ENCODE measurements at places on chromosomes 13 and 19.

- DNase-seq: no peak
Measured at GRCh38 chr19:2922987-2923386, 21.8 kb downstream of the ZNF77 start.

DNA sequence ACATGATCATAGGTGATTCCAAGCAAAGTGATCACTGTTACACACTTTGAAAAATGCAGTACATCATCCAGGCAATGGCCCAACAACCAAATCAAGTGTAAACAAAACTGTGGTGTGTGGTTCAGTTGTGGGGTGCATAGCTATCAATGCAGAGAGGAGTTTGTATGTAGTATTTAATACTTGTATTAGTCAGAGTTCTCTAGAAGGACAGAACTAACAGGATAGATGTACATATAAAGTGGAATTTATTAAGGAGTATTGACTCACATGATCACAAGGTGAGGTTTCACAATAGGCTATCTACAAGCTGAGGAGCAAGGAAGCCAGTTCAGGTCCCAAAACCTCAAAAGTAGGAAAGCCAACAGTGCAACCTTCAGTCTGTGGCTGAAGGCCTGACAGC lies 249.3 kb upstream of the HTR2A start:
- no peak for DNase-seq

DNA sequence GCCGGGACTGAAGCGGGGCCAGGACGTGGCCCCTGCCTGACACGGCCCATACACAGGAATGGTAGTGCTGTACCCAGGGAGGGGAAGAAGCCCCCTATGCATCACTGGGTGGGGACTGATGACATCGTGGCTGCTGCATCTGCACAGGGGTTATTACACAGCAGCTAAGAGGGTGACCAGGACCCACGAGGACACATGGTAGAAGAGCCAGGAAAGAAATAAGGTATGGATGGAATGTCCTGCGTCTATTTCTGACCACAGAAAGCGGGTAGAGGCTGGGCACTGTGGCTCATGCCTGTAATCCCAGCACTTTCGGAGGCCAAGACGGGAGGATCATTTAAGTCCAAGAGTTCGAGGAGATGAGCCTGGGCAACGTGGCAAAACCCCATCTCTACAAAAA lies 24.1 kb downstream of the DCAF15 start:
- no peak for DNase-seq

GRCh38 chr13:33078263-33078662 lies 62.0 kb downstream of the KL start:
- no peak for DNase-seq

DNA sequence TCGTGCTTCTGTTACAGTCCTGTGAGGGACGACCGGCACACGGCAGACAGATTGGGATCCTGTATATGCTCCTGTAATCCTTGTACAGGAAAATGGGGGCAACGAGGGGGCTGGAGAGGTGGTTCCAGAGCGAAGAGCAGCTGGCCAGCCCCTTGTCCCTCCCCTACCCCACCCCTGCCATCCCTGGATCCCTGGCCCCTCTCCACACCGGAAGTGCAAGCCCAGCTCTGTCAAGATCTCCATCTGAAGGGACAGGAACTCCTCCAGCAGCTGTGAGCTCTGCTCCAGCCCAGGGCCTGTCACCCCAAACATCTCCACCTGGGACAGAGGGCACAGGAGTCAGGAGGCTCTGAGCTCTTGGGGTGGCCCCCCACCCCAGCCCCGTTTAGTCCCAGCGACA lies 5.5 kb upstream of the CCER2 start:
- no peak for DNase-seq

DNA sequence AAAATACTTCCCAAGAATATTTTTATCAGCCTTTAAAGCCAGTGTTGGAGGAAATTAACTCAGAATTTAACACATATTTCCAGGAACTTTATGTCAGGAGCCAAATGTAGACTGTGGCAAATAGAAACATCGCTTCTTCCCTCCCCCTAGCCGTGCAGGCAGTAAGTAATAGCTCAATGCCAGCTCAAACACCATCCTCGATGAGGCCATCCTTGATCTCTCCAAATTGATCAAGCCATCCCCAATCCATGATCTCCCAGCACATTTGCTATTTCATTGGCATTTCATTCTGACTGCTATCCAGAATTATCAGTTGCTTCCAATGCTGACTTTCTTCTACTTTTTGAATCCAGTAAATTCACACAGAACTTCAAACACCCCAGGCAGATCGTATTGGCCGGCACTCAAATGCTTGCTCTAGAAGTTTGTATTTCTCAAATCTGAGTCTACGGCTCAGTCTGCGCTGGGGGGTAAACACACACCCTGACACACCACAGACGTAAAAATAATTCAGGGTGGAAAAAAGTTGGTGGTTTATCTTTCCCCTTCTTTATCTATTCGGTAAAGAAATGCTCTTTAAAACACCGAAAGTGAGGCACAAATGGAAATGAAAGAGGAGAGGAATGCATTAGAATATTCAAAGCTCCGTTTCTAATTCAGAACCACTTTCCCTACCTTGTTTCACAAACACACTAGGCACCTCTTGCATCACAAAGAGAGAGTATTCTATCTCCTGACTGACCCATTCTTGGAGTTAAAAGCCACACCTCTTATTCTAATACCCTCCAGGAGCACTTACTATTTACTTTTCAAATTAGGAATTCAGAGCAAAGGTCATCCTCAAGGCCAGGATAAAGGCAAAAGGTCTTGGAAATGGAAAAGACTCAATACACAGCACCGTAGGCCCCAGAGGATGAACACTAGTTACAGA lies 991 bp downstream of the OBI1 start:
- DNase-seq: no peak

- no peak for DNase-seq
Measured at GRCh38 chr19:58428617-58429016, 11.3 kb downstream of the ZNF132 start.

GRCh38 chr19:925087-925525 lies 729 bp upstream of the ARID3A start:
- DNase-seq: no peak

- DNase-seq: no peak
Measured at GRCh38 chr19:15871570-15871969, 26.3 kb downstream of the CYP4F2 start.

GRCh38 chr13:100581504-100581903 lies 7.1 kb downstream of the GGACT start:
- DNase-seq: no peak

- DNase-seq: no peak
Measured at GRCh38 chr19:32302778-32303177, 42.6 kb upstream of the ZNF507 start.

- DNase-seq: no peak
Measured at GRCh38 chr13:35549481-35549880, 73.0 kb upstream of the MAB21L1 start.

DNA sequence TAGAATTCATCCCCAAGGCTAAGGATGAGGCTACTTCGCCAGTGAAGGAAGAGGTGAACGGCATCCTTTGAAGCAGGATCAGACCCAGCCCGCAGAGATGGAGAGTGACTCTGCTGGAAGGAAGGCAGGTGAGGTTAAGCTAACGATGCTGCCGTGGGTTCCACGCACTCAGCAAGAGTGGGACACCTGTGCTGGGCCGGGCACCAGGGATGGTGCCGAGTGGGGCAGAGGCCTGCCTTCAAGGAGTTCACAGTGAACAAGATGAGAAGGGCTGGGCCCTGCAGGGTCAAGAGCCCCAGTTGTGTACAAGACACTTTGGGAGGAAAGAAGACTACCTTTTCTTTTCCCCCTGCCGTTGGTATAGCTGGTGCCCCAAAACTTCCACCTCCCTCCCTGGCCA lies 606.6 kb downstream of the LIG4 start:
- DNase-seq: no peak

- DNase-seq: no peak
Measured at GRCh38 chr13:112333756-112334543, 42.2 kb upstream of the SPACA7 start.

DNA sequence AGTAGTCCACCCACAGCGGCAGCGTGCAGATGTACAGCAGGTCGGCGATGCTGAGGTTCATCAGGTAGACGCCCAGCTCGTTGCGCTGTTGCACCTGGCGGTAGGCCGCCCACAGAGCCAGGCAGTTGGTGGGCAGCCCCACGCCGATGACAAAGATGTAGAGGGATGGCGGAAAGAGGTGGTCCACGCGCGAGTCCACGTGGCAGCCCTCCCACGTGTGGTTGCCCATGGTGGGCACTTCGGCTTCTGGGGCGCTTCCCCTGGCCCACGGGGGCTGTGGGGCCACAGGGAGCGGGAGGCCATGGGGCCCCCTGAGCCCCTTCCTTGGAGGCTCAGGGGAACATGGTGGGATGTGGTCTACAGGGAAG lies 7.0 kb upstream of the OPA3 start:
- no peak for DNase-seq

GRCh38 chr13:22287343-22287920 lies 616.6 kb downstream of the FGF9 start:
- DNase-seq: no peak

GRCh38 chr19:39937094-39937720 lies 2.8 kb upstream of the FCGBP start:
- DNase-seq: peak; percentile 24

- no peak for DNase-seq
Measured at GRCh38 chr13:37648609-37649008, 50.0 kb upstream of the POSTN start.

DNA sequence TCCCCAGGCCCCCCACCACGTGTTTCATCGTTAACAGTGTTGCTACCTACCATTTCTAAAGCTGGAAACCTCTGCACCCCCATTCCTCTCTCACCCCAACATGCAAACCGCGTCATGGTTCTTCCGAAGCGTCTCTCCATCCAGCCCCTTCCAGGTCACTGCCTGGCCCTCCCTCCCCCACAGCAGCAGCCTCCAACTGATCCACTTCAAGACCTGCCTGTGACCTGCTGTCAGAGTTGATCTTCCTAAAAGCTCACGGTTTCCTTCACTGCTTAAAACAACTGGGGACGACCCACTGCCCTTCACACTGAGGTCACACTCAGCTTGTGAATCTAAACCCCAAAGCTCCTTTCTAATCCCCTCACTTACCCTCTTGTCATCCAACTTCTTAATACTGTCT lies 47.7 kb downstream of the STK24 start:
- DNase-seq: no peak

- no peak for DNase-seq
Measured at GRCh38 chr13:50255639-50256038, 240.4 kb downstream of the KCNRG start.

DNA sequence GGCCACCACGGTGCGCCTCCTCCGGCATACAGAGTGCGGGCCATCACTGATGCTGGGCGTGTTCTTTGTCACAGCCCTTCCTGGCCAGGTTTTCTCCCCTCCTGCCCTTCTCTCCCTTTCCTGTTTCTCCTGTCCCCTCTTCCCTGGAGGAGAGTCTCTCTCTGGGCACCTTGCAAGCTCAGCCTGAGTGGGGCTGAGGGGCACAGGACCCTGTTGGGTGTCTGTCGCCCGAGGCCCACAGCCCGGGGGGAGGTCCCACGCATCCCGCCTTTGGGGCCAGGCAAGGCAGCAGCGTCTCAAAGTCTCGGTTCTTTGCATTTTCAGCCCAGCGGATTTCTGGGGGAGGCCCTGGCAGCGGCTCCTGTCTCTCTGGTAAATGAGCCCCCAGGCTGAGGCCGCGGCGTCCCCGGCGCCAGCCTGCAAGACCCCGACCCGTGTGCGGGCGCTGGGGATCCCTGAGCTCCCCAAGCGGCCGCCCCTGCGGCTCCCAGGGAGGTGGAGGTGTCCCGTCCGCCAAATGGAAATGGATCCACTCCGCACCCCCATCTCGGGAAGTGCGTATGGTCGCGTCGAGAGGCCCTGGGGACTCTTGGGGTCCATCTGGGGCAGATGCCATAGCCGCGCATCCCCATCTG lies 47.2 kb downstream of the COMP start:
- no peak for DNase-seq

DNA sequence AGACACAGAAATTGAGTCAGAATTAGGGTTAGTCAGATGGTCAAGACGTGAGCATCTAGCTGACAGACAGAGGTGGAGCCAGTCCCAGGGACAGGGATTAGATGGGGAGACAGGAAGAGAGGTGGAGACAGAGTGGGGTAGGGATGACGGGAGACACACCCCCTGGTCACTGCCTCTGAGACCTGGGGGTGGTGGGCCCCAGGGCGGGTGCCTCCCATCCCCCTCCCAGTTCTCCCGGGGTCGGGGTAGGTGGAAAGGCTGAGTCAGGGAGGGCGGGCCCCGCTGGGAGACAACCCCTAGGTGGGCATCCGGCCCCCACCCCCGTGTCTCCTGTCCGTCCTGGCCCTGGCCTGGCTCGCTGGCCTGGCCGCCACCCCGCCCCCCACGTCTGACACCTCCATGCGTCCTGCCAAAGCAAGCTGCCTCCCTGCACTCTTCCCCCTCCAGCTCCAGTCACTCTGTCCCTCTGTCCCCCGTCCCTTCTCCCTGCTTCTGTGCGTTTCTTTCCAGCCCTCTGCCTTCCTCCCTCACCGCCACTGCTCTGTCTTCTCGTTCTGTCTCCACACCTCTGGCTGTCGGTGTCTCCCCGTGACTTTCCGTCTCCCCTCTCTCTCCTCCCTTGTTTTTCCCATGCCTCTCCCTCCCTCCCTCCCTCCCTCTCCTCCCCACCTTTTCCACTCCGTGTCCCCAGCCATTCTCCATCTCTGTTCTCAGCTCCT lies 15.1 kb downstream of the CCDC97 start:
- no peak for DNase-seq

- no peak for DNase-seq
Measured at GRCh38 chr13:106246242-106246641, 289.2 kb downstream of the EFNB2 start.

- DNase-seq: no peak
Measured at GRCh38 chr13:113963376-113963775, 10.5 kb downstream of the C13orf46 start.

DNA sequence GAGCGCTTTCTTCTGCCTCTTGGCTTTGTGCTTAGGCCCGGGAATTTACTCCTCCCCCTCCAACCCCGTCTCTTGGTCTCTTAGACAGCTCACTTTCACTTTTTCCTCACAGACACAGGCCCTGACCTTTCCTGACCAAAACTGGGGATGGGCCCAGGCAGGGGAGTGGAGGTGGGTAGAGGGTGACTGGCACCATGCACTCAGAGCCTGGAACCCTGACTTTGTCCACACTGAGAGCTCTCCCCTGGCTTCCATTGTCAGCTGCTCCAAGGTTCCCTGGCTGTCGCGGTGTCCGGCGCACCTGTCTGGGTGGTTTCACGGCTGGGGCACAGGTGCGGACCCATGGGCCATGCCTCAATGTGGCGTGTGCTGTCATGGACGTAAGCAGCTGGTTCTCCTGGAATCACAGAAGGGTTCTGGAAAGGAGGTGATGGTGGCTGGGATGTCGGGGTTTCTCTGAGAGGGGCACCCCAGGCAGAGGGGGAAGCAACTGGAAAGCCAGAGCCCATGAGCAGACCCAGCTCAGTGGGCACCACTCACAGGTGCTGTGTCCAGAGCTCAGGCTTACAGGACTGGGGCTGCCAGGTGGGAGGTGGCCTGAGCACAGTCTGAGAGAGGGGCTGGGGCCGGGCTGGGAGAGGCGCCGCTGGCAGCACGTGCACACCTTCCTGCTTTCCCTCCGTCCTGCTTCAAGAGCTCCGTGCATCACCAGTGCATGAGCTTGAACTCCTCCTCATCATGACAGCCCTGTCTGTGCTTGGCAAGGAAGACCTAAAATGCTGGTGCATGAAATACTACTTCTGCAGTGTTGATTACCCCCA lies 28.0 kb upstream of the C1QTNF9 start:
- no peak for DNase-seq

- DNase-seq: no peak
Measured at GRCh38 chr13:112168761-112169160, 101.8 kb downstream of the SOX1 start.

- no peak for DNase-seq
Measured at GRCh38 chr13:85241060-85241459, 558.2 kb downstream of the SLITRK6 start.

Measured in stimulated activated CD4-positive, alpha-beta T cell treated with anti-CD3 and anti-CD28 coated beads, TNF-alpha, amount 100 ng/mL, for 1 hour (primary cell).